ENCODE measurements at places on chromosomes 7 and 10. TPM values are rescaled to one million over a fixed set of nuclear protein-coding genes. Genes with fewer than 3 reads are reported as not detected.

The GRID2IP gene
- 0.47 TPM for total RNA-seq

The GRK5 gene
- total RNA-seq: 27.9 TPM

The TSPAN12 gene
- total RNA-seq: not detected

The COL17A1 gene
- not detected for total RNA-seq

The NRCAM gene
- total RNA-seq: 0.41 TPM

The ORC5 gene
- total RNA-seq: 26.4 TPM

DNA sequence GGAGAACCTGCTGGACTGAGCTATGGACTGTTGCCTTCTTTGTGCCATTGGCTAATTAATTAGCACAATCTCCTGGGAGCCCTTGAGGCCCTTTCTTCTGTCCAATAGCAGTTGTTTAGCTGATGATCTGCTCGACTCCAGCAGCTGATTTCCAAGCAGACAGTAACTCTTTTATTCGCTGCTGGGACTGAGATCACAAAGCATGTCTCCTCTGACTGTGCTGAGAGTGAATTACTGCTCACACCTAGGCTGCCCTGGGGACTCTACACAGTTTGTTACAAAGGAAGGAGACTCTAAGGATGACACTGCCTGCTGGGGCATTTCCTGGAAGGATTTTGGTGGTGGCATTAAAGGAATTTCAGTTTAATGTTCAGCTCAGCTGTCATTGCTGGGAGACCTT, 31.4 kb downstream of the CASP7 start:
- no peaks in the 10 kb centered on the region for H3K27me3 ChIP-seq
- H3K36me3 ChIP-seq: no peaks in the 10 kb centered on the region
- peaks cover 21% of the 10 kb centered on the region for H3K4me1 ChIP-seq
- H3K4me3 ChIP-seq: no peak overlapping the region
- DNase-seq: no peak

DNA sequence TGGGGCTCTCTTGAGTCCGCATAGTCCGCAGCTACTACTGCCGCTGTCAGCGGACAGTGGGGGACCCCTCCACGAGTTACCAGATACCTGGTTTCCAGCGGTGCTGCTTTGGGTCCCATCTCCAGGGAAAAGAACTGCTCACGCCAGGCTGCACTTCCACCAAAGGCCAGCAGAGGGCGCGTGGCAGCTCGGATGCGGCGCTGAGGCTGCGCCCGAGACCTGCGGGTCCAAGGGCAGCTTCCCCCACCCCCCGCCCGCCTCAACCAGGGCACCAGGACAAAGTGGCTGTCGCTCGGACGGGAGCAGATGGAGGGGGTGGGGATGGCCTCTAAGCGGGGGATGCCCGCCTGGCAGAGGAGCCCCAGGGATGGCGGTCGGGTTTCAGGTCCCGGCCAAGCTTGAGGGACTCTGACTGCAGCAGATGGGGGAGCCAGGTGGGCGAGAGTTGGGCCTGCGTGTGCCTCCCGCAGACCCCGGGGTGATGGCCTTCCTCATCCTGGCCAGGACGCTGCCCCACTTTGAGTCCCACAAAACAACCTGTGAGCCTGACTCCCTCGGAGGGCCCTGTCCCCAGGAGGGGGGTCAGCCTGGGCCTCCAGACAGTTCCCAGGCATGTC, 23.8 kb upstream of the ZNF735 start:
- DNase-seq: peak; percentile 26
- H3K4me3 ChIP-seq: no peak overlapping the region
- H3K36me3 ChIP-seq: no peaks in the 10 kb centered on the region

GRCh38 chr7:66920256-66920655, 769 bp upstream of the TMEM248 start:
- H3K27ac ChIP-seq: no peak overlapping the region
- H3K4me1 ChIP-seq: peaks cover 32% of the 10 kb centered on the region
- no peaks in the 10 kb centered on the region for H3K36me3 ChIP-seq
- H3K27me3 ChIP-seq: no peaks in the 10 kb centered on the region
- no peak for DNase-seq
- H3K4me3 ChIP-seq: no peak overlapping the region

DNA sequence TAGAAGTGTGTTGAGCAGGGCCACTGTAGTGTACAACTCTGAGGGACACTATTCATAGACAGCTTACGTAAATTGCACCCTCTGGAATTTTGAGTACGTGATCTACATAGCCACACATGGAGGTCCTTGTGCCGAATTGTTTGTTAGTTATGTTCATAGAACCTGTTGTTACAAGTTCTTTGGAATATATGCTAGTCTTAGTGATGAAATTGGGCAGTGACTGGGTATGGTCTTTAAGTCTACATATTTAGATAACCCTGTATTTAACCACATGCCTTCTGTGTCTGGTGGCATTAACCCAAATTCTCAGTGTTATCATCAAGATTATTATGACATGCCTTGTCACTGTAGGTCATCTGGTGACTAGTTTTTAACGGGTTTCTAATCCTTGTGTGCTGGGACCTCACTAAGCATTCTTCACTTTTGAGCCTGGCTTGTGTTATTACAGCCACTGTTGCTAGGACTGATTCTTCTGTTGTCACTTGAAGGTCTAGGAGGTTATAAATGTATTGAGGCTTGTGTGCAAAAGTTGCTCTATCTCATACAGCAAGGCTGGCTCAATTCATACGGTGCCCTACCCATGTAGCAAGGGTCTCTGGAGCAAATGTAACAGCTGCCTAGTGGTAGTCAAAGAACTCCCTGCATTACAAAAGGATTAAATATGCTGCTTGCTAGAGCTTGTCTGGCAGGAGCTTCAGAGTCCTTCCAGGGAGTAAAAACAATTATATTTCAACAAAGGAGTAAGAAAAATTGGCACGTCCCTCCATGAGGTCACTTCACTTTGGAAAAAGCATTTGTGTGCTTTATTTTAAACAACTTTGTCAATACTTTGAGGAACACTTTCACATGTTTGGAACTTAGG, 65.4 kb downstream of the CDK14 start:
- DNase-seq: no peak
- H3K27me3 ChIP-seq: no peaks in the 10 kb centered on the region
- H3K4me1 ChIP-seq: no peaks in the 10 kb centered on the region
- H3K4me3 ChIP-seq: no peak overlapping the region
